Skeletal muscle cell (primary cell): ENCODE measurements at places on chromosomes 1 and 21.

- no peak for DNase-seq
Observed at GRCh38 chr1:4752059-4752458, 97.7 kb downstream of the AJAP1 start.

DNA sequence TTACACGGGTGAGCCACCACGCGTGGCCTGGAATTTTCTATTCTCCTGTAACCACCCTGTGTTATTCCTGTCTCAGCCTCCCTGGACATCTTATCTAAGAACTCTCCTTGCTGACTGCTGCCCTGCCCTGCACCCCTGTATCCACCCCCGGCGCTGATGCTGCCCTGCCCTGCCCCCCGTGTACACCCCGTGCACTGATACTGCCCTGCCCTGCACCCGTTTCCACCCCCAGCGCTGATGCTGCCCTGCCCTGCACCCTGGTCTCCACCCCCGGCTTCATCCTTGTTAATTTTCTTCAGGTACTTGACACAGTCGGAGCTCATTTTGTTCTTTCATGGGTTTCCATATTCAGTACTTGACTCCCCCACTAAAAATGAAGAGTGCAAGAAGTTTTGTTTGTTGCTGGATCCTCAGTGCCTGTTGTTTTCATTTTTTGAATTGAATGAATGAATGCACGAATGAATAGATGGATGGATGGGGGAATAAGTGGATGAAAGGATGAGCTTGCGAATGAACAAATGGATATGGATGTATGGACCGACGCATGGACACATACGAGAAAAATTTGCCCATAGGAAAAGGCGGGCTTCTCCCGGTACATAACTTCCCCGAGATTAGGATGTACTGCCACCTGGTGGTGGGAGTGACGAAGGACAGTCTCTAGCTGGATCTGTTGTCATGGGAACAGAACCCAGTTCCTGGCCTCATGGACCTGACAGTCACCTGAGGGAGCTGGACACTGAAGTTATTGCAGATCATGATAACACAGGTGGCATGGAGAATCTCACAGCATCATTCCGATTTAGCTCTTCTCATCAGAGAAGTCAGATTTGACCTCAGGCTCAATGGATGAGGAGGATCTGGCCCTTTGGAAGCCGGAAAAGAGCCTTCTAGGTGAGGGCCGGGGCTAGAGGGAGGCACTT, 14.9 kb downstream of the AADACL4 start:
- DNase-seq, result no peak

- DNase-seq, result no peak
Observed at GRCh38 chr1:5424802-5425703, 567.2 kb downstream of the NPHP4 start.

- DNase-seq, result no peak
Observed at GRCh38 chr1:23809751-23810171, 9.2 kb upstream of the GALE start.

DNA sequence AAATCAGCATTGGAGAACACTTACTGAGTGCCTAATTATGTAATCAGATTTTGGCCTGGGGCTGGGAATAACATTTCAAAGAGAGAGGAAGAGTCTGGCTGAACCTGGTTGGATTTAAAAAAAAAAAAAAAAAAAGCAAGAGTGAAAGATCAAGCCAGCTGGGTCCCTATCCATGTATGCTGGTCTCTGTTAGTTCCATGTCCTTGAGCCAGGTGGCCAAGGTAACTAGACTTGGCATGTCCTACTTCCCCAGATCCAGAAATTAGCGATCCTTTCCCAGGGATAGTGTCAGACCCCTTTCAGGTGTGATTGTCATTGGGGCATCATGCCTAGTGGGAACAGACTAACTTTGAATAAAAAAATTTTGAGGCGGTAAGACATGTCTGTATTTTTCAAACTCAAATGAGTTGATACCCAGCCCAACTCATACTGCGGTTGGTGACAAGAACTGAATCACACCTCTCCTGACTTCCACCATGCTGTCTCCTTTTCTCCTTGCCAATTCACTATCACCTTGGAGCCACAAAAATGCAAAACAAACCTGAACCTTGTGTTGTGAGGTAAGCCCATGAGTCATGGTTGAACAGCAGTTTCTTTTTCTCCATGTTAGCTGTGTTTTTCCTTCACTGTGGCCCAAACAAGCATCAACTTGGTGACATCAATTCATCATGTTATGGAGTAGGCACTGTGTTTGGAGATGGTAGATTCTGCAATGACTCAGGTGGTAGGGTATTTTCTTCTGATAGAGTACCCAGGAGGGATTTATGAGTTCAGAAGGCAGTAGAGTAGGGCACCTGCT, 24.5 kb upstream of the PPP2R5A start:
- no peak for DNase-seq

DNA sequence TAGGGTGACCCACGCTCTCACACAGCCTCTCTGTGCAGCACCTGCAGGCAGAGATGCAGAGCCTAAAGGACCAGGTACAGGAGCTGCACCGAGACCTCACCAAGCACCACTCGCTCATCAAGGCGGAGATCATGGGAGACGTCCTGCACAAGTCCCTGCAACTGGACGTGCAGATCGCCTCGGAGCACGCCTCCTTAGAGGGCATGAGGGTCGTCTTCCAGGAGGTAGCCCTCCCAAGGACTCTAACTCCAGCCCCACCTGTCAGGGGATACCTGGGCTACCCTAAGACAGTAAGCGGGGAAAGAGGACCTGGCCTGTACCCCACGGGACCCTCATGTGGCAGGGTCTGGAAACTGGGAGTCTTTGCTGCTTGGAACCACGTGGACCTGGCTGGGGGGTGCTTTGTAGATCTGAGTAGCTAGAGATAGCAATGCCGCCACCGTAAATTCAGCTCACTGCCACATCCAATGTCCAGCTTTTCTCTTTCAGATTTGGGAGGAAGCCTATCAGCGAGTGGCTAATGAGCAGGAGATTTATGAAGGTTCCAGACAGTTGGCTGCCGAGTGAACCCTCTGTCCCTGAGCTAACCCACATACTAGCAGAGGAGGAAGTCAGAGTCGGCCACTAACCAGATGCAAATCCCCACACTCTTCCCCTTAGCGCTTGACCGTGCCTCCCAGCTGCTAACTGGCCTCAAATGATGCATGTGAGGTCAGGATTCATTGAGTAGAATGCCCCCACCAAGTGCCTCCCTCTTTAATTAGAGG, 6.5 kb downstream of the RNF207 start:
- no peak for DNase-seq

DNA sequence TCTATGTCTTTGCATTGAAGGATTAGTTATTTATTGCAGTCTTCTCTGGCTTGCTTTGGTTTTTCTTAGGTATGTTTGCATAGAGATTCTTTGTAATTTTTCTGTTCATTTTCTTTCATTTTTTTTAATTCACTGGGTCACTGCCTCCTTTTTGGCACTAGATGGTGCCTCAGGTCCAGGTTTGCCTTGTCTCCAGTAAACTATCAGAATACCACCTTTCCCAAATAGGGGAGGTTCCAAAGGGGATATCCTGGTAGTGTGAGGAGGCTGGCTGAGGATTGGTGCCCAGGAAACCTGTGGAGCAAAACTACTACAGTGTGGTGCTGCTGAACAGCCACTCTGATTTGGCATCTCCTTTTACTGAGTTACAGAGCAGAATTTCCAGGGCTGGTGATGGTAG, 257.1 kb downstream of the KCTD3 start:
- DNase-seq, result no peak

DNA sequence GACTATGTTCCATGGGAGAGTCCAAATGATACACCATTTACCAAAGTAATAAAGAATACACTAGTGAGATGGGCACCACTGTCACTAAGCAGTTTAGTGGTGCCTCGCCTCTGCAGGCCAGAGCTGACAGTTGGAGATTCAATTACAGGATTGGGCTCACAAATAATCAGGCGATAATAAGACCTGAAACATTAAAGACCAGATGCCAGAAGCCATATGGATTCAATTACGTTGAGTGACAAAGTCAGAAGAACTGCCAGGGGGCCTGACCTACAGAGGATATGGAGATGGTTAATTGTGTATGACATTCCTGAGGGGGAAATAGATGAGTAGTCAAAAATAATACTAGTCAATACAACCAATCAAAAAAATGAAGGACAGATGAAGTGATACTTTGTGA, 65.2 kb upstream of the ST6GALNAC5 start:
- DNase-seq, result no peak

- DNase-seq, result no peak
Observed at GRCh38 chr1:82597649-82598048, 796.9 kb downstream of the ADGRL2 start.

DNA sequence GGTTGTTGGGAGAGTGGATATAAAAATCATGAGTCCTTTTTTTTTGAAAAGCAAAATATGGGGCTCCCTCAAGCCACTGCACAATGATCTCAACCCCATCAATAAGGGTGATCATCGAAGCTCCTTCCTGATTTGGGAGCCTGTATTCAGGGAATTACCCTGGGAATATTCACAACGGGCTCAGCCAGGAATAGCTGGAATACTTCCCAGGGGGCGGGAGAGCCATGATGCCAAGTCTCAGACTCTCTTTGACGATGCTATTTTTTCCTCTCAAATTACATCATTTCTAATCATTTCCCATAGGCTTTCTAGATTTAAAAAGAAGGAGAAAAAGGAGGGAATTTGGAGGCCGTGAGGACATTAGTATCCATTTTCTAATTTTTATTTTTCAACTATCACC, 18.4 kb downstream of the OLIG1 start:
- no peak for DNase-seq

- no peak for DNase-seq
Observed at GRCh38 chr1:172357753-172358385, 62.6 kb upstream of the C1orf105 start.

GRCh38 chr1:13652238-13652637, 47.8 kb upstream of the PRDM2 start:
- DNase-seq, result no peak

DNA sequence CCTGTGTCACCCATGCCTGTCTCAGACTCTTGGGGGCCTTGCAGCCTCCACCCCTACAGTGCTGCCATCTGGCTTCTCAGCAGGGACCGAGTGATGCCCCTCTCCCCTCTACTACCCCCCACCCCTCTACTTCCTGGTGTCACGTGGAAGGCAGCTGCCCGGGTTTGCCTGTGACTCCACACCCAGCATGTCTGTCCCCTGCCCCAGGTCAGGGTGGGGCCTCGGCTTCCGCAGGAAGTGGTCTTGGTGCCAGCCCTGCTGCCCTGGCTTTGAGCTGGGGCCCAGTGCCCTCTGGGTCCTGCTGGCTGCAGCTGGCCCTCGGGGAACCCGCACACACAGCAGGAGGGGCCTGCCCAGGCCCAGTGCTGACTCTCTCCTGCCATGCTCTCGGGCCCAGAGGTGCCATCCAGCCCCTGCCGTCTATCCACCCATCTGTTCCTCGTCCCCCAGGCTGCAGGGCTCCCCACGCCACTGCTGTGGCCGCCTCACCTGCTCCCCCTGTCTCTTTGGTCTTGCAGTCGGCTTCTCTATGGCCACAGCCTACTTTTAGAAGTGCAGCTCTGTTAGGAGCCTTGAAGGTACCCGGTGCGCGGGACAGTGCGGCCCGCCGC, 24.0 kb downstream of the PLCH2 start:
- no peak for DNase-seq

- no peak for DNase-seq
Observed at GRCh38 chr1:48740621-48741020, 36.1 kb downstream of the BEND5 start.

DNA sequence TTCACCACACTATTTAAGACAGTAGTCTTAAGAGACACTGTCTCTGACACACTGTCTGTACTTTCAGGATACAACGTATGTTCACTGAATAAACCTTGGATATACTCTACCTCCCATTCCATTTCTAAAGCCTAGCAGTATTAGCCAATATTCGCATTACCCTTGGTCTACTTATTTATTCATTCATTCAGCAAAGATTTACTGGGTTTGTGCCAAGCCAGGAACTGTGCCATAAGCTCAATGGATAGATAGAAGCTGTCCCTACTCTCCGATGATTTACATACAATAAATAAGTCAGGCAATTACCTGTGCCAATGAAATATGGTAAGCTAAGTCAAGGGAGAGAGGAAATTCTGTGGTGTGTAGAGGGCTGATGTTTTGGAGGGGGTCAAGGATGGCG, 195.2 kb upstream of the RAB4A start:
- DNase-seq, result no peak

DNA sequence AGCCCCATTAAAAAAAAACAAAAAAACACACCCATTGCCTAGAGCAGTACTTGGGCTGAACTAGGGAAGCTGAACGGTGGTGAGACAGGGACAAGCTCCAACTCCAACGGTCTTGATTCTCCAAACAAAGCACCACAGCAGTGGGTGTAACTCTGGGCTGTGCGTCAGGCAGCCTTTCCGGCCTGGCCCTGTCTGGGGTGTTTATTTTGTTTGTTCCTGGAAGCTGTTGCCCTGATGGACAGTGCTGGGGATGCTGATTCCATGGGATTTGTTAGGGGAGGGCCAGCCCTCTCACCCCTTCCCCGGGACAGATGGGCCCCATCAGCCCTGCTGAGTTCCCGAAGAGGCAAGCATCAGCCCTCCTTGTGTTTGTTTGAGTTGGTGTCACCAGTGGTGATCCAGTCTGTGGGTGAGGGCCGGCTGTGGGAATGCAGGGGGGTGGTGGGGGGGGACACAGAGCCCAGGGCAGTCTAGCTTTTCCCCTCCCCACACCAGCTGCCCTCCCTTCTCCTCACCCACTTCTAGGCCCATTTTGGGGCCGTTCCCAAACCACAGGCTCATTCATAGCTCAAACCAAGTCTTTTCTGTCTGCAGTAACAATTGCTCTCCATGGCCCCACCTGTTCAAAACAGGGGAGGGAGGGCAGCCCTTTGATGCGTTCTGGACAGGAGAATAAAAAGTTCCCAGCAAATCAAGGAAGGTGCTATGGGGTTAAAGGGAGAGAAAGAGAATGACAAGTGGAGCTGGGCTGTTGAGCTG, 4.5 kb downstream of the WNT2B start:
- no peak for DNase-seq

GRCh38 chr1:230823931-230824381, 44.4 kb downstream of the C1orf198 start:
- no peak for DNase-seq

DNA sequence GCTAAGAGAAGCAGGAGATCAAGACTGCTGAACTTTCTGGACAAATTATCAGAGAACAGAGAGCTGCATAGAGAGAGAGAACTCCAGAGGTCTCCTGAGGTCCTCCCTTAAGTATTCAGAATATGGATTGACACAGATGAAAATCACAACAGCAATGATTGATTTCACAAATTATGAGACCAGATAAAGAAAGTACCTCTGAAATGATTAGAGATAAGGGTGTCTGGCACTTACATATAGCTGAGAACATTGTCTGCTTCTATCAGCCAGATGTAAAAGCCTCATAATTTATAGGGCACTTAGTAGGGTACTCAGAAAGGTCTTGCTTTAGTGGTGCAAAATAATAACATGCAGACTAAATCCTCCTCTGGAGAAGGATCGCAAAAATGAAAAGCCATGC, 1301.8 kb downstream of the BRINP3 start:
- no peak for DNase-seq

DNA sequence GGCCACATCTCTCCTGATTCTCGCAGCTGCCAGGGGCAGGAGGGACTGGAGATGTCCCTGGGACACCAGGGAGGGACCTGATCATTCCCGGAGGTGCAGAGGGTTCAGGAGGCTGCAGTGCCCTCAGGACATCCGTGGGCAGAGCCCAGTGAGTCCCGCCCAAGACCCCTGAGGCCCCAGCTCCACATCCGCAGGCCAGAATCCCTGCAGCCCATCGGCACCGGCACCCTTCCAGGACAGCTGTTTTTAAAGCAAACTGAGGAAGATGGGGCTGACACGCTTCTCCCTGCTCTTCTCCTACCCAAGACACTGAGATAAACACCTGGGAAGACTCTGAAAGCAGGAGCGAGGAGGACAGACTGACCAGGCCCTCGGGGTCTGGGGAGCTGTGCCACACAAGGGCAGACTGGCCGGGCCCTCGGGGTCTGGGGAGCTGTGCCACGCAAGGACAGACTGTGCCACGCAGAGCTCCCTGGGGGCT, 25.5 kb downstream of the SLC19A1 start:
- DNase-seq, result no peak
